C1 segment of cervical spinal cord (tissue), 14 donors: ENCODE measurements at places on chromosomes 7 and 10.

DNA sequence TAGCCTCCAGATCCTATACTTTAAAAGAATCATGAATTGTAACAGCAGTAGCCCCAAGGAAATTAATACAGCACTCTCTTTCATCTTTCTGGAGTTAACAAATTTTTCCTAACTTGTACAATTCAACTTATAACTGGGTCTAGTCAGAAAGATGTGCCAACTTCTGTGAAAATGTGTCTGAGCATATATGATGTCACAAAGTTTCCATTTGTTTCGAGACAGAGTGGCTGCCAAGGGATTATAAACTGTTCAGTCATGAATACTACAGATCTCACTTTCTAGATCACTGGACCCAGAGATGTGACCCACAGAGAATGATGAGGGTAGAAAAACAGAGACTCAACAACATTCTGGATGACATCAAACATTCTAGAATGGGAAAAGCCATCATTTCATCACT, 249.2 kb upstream of the PHF14 start:
- no peak for DNase-seq

- DNase-seq = no peak
Measured at GRCh38 chr10:100174699-100175677, 10.8 kb downstream of the ERLIN1 start.

- no peak for DNase-seq
Measured at GRCh38 chr10:104308439-104308903, 29.8 kb downstream of the ITPRIP start.

- DNase-seq = no peak
Measured at GRCh38 chr10:25666276-25666675, 267.8 kb upstream of the MYO3A start.
